A549 treated with ZK216348 at 1 μM for 4 hours (cell line): ENCODE measurements at places on chromosomes 1 and 21. TPM values are rescaled to one million over a fixed set of nuclear protein-coding genes. Genes with fewer than 3 reads are reported as not detected.

Gene RGS13
- total RNA-seq = not detected in 5 replicates

Gene CYP4Z1
- not detected in 5 replicates for total RNA-seq

Gene SERPINC1
- total RNA-seq = 0.28 TPM in 1 of 5 replicates, not detected in the others

Gene AK5
- total RNA-seq = 5.8 to 13.3 TPM (median 6.9 TPM) in 5 replicates

Gene PGLYRP3
- total RNA-seq = not detected in 5 replicates

Gene BGLAP
- total RNA-seq = 0.20 to 0.40 TPM (median 0.39 TPM) in 3 of 5 replicates, not detected in the others

Gene KIFAP3
- total RNA-seq = 9.3 to 16.0 TPM (median 13.6 TPM) in 5 replicates

Gene OR6K2
- not detected in 5 replicates for total RNA-seq

Gene LIN28A
- not detected in 5 replicates for total RNA-seq

Gene SLC25A34
- 0.12 to 0.48 TPM (median 0.28 TPM) in 5 replicates for total RNA-seq

Gene MX1
- total RNA-seq = 1.5 to 2.3 TPM (median 1.9 TPM) in 5 replicates

Gene LMOD1
- total RNA-seq = not detected in 5 replicates

Gene BCAN
- not detected in 5 replicates for total RNA-seq

Gene UBE2U
- total RNA-seq = not detected in 5 replicates

Gene CLEC20A
- not detected in 5 replicates for total RNA-seq

Gene MYBPHL
- not detected in 5 replicates for total RNA-seq

Gene RCAN3
- 9.7 to 14.9 TPM (median 14.5 TPM) in 5 replicates for total RNA-seq

Gene CDA
- total RNA-seq = 29.6 to 46.1 TPM (median 35.1 TPM) in 5 replicates

Gene KCNJ10
- not detected in 5 replicates for total RNA-seq

Gene TMEM240
- 0.37 to 0.68 TPM (median 0.48 TPM) in 4 of 5 replicates, not detected in the other for total RNA-seq

Gene TBX19
- 0.65 to 0.80 TPM (median 0.73 TPM) in 5 replicates for total RNA-seq

Gene LCK
- not detected in 5 replicates for total RNA-seq

Gene PTPRF
- total RNA-seq = 72.4 to 117 TPM (median 101 TPM) in 5 replicates

Gene LHX8
- 0.81 to 1.4 TPM (median 1.2 TPM) in 5 replicates for total RNA-seq

Gene GIPC2
- 0.07 to 0.08 TPM in 2 of 5 replicates, not detected in the others for total RNA-seq

Gene FCAMR
- total RNA-seq = 0.14 TPM in 1 of 5 replicates, not detected in the others

Gene SPATA21
- total RNA-seq = 0.05 TPM in 1 of 5 replicates, not detected in the others

Gene IGSF9
- 0.12 to 0.33 TPM (median 0.29 TPM) in 5 replicates for total RNA-seq

Gene FAM110D
- 0.05 to 0.06 TPM in 2 of 5 replicates, not detected in the others for total RNA-seq

Gene PLPPR4
- not detected in 5 replicates for total RNA-seq

Gene TACSTD2
- total RNA-seq = 0.10 TPM in 1 of 5 replicates, not detected in the others

Gene PTPN7
- 0.05 to 0.26 TPM in 2 of 5 replicates, not detected in the others for total RNA-seq

Gene RGS4
- total RNA-seq = 0.21 to 0.31 TPM in 2 of 5 replicates, not detected in the others

Gene CLIC6
- 0.05 to 0.12 TPM (median 0.10 TPM) in 4 of 5 replicates, not detected in the other for total RNA-seq

Gene PHLDA3
- total RNA-seq = 60.4 to 170 TPM (median 155 TPM) in 5 replicates

Gene MSH4
- 0.11 TPM in 1 of 5 replicates, not detected in the others for total RNA-seq

Gene C8B
- total RNA-seq = not detected in 5 replicates

Gene MIXL1
- 0.13 TPM in 1 of 5 replicates, not detected in the others for total RNA-seq

Gene IL10
- total RNA-seq = not detected in 5 replicates
